Stimulated activated CD4-positive, alpha-beta T cell treated with anti-CD3 and anti-CD28 coated beads, TNF-alpha, amount 100 ng/mL, for 1 hour (primary cell): ENCODE measurements at places on chromosomes 12 and 14.
A peak's percentile ranks its signal among the peaks of the same experiment; 100 is the strongest.

GRCh38 chr14:77256694-77257093 lies 14.3 kb downstream of the NGB start:
- DNase-seq: no peak

DNA sequence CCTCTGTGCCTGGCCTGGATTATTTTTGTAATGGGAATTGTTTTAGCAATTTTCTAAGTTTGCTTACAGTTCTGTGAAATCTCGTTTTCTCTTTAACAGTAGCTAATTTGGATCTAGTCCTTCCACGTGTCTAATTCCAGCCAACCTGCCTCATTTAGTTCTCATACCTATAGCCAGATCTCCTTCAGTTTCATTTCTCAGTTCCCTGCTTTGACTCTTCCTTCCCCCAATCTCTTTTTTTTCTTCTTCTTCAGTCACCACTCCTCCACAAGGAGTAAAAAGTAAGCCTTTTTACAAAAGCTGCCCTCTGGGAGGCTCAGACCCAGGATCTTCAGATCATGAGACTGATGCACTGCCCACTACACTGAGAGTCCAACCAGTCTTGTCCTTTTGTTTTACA lies 1.4 kb downstream of the THTPA start:
- DNase-seq: no peak

DNA sequence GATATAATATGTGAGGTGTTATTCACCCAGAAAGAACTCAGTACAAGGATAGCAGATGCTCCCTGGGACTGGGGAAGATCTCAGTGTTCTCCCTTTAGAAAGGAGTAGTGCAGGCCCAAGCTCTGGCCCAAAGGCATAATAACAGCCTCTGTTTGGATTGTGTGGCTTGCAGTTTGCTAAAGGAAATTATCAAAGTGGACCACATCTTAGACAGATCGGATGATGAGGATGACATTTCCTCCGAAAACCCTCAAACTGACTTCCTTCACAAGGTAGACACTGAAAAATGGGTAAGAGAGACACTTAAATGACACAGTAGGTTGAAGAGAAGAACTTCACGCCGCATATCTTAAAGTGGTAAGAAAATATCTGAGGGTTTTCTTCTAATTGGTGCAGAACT lies 26.1 kb downstream of the SMCO2 start:
- DNase-seq: no peak

- no peak for DNase-seq
These were observed 68.7 kb downstream of the BORCS5 start for GRCh38 chr12:12425616-12426015.

- no peak for DNase-seq
These were observed 849 bp upstream of the PLD4 start for GRCh38 chr14:104923640-104924420.

DNA sequence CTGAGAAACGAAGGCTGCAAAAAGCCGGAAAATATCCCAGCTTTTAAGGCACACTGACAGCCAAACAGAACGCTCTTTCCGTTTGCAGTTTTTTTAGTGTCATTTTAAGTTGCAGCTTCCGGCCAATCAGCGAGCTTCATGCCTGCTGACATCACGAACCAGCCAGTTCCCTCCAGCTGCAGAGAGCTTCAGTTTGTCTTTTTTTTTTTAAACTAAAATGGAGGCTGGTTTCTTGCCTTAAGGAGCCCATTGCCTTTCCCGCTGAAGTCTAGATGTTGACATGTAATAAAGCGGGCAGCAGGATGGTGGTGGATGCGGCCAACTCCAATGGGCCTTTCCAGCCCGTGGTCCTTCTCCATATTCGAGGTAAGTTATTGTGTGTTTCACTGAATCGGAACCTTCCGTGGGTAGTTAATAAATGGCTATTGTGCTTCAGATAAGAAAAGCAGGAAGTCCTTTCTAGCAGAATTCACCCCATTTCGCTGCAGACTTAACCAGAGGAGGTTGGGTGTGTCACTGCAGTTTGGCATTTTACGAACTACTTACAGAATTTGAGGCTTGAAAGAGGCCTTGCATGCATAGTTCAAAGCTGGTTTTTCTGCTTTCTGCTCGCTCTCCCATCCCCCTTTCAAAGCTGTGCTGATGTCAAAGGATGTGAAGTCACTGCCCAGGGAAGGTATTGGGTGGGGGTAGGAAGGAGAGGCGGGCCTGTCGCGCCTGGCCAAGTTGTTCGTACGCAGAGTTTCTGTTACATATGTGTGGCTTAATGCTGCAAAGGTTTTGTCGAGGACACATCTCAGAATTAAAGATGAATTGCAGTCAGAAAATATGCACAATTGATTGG lies 48.4 kb downstream of the PPP2R5C start:
- peak; percentile 63 for DNase-seq

GRCh38 chr14:27389402-27389801 lies 791.6 kb upstream of the NOVA1 start:
- no peak for DNase-seq

- DNase-seq: no peak
These were observed 59.6 kb upstream of the EEA1 start for GRCh38 chr12:92988622-92989130.

DNA sequence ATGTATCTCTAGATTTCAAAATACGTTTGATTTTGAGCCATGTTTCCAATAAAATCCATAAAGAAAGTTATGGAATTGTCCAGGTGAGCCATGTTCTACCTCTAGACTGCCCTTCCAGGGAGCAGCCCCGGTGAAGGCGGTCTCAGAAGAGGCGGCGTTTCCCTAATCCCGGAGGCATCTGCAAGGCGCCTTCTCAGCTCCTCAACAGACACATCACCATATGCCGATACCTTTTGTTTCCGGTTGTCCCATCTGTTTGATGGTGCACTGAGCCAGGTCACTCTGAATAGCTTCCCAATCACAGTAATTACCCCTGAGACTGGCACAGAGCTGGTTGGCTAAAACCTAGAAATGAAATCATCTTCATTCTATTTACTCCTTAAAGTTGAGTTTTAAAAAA lies 305.5 kb upstream of the FKBP4 start:
- no peak for DNase-seq

DNA sequence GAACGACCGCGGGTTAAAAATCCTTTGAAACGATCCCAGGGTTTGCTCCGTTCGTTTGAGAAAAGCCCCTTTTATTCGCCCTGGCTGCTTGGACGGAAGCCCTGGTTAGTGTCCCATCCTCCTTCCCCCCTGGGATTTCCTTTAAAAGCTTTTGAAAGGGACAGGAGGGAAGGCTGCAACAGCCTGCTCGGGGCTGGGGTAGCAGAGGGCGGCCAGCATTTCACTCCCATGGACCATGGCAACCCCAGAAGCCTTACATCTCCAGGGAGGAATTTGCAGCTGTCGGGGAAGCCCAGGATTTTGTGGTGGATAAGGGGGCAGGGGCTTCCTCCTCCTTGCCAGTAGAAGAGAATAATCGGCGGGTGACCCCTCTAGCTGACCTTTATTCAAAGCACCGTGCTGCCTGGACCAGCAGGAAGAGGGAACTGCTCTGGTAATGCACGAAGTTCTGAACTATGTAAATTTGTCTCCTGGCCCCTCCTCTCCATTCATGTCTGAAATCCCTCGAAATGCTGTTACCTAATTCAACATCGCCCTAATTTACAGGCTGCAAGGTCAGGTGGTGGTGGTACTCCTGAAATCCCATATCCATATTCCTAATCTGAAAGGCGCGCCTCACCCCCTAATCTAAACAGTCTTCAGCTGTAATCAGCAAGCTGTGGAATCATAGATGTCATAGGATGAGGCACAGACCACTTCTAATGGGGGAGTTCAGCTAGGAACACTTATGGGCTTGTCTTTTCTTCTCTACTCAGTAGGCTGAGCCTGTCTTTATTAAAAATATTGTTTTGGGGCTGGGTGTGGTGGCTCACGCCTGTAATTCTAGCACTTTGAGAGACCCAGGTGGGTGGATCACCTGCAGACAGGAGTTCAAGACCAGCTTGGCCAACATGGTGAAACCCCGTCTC lies 1.0 kb upstream of the CLIP1 start:
- DNase-seq: no peak

GRCh38 chr12:112602150-112602549 lies 183.4 kb downstream of the PTPN11 start:
- DNase-seq: no peak

DNA sequence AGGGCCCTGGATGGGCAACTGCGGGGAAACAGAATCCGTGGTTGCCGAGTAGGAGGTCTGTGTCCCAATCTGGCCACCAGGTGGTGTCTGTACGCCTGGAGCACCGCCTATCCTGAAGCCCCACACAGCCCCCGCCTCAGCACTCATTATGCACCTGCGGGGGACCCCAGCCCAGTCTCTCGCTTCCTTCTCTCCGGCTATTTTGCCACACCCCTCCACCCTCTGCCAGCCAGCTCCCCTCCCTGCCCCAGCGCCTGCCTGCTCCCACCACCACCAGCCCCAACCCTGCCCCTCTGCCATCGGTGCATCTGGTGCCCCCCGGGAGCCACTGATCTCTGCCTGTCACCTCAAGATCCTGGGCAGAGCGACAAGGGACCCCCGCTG lies 2.2 kb upstream of the NXPH4 start:
- DNase-seq: peak; percentile 47

GRCh38 chr12:54936736-54937135 lies 47.8 kb downstream of the TESPA1 start:
- no peak for DNase-seq

GRCh38 chr12:91633734-91634357 lies 451.2 kb upstream of the DCN start:
- no peak for DNase-seq

- no peak for DNase-seq
These were observed 115.2 kb upstream of the NCOR2 start for GRCh38 chr12:124682425-124683151.

DNA sequence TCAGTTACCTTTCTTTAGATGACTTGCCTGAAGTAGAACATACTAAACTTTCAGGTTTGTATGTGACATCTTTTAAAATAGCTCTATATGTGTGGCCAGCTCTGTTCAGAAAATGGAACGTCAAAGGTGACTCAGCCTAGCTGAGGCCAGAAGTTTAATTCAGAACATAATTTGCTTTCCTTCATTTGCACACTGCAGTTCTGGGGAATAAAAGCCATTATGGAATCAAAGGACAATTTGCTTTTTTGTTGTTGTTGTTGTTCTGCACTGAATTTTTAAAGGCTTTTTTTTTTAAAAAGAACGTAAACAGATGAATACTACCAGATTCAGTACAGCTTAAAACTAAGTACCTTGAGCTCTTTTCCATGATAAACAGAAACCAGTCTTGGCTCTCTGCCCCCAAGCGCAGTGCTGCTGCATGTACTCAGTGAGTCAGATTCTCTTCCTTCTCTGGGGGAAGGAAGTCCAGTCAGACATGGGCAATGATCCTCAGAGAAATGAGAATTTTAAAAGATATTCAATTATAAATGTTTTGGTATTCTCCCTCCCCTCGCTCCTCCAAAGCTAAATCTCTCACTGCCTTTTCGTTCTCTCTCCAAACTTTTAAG lies 644.2 kb downstream of the NOVA1 start:
- DNase-seq: no peak

- DNase-seq: no peak
These were observed 327.7 kb downstream of the BMP4 start for GRCh38 chr14:53628732-53629430.

DNA sequence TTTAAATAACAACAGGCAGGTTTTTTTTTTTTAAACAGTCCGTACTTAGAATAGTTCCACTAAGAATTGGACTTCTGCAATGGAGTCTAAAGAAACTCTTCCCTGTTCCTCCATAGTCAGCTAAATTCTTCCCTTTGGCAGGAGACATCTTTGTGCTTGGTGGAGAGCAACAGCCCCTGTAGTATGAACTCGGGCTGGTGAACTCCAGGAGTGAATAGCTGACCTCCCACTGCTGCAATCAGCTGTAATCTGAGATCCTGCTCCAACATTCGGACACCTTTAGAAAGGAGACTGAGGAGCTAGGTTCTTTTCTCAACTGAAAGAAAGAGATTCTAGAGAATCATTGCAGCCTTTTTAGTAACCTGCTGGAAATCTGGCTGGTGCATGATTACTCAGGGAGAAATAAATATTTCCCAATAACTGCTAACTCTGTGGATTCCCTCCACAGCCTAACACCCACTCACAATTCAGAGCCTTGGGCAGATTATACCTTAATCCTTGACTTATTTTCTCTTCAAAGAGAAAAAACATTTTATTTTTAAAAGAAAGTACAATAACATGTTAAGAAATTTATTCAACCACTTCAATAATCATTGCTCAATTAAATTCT lies 25.6 kb upstream of the DBX2 start:
- DNase-seq: no peak

DNA sequence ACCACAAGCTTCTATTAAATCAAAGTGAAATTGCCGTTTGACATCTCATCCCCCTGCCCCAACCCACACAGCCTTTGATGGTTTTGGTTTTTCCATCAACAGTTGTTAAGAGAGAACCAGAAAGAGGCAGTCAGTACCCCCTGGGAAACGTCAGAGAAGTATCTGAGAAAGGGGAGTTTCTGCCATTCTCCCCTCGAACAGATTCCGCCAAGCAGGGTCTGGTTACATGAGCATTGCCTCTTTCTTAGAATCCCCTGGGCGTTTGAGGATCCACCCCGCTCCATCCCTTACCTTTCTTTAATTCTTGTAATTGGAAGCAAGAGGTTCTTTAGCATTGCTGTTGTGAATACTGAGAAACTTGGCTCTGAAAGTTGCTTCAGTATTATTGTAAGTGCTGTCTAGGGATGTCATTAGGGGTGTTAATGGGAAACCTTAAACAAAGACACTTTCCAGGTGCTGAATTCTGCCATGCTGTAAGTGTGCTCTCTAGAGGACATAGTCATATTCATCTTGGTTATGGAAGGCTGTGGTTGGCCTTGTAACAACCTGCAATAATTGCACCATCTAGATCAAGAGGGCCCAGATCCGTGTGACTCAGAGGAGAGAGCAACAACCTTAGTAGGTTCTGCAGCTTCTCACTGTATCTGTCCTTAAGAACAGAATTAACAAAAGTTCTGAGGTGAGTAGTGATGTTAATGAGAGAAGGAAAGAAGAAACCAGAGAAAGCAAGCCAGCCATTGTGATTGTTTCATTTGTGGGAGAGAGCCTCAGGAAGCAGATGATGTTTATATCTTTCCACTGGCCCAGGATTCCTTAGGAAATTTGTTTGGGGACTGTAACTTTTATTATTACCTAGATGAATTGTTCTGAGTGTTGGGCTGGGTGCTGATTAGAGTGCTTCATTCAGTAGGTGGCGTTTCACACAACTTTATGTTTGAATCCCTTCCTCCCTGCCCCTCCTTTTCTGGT lies 9.0 kb downstream of the TMBIM6 start:
- no peak for DNase-seq

DNA sequence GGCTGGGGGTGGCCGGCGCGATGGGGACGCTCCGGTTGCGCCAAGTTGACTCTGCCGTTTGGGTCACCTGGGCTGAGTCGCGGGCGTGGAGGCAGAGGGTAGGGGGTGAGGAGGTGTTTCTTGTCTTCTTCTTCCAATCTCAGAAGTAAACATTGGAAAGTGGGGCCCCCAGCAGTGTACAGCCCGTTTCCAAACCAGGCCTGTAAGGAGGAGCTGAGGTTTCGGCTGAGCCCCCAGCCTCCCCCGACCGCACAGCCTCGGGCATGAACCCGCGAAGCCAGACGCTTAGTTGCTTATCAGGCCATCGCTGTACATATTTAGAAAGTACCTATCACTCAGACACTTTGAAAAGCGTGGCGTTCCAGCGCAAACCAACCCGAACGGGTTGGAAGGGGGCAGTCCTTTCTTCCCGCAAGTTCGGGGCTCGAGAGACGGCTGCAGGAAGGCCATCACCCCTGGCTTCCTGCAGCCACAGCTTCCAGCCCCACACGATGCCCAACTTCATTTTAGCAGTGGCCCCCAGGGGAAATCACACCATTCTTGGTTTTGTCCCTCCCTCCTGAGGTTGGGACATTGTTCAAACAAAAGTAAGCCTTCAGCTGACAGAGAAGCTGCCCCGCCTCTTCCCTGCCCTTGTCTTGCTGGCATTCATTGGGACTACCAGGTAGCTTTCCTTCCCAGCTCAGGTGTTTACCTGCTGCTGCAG lies 164.1 kb downstream of the ZFP36L1 start:
- no peak for DNase-seq
